Left ventricle myocardium inferior (tissue), 1 donor: ENCODE measurements at places on chromosomes 5 and 9. TPM values are rescaled to one million over a fixed set of nuclear protein-coding genes. Genes with fewer than 3 reads are reported as not detected.

DNA sequence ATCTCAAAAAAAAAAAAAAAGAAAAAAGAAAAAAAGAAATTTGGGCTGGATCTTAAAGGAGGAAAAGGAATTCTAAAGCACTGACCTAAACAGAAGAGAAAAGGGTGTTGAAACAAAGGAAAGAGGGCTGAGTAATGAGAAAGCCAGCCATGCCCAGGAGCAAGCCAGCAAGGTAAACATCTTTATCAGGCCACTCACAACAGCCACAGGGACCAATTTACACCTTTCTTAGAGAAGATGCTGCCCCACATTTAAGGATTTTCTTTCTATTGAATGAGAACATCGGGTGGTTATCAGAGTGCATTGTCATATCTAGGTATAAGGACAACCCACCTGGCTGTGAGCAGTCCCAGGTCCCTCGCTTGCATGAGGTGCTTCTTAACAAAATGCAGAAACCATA, 16.6 kb downstream of the LHFPL2 start:
- no peak for DNase-seq

DNA sequence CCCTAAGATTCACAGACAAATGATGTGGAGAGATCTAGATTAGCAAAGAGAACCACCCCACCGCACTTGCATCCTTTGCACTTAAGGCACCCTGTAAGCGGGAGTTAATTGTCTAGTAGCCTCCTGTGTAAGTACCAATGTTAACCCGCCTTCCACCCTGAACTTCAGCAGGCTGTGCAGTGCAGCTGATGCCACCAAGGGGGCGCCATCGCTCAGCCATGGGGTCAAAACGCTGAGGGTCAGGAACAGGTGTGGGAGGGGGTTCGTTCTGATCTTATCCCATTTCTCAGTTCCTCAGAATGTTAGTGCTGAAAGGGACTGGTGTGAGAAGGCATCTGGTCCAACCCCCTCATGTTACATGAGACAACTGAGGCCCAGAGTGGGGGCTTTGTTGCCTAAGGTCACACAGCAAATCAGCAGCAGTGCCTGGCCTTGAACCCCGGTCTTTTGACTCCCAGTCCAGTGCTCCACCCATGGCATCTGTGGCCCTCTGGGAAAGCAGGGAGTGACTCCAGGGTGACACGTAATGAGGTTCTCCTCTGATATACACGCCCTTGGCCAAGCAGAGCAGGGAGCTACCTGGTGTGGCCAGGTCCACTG, 57.3 kb downstream of the CYFIP2 start:
- no peak for DNase-seq

DNA sequence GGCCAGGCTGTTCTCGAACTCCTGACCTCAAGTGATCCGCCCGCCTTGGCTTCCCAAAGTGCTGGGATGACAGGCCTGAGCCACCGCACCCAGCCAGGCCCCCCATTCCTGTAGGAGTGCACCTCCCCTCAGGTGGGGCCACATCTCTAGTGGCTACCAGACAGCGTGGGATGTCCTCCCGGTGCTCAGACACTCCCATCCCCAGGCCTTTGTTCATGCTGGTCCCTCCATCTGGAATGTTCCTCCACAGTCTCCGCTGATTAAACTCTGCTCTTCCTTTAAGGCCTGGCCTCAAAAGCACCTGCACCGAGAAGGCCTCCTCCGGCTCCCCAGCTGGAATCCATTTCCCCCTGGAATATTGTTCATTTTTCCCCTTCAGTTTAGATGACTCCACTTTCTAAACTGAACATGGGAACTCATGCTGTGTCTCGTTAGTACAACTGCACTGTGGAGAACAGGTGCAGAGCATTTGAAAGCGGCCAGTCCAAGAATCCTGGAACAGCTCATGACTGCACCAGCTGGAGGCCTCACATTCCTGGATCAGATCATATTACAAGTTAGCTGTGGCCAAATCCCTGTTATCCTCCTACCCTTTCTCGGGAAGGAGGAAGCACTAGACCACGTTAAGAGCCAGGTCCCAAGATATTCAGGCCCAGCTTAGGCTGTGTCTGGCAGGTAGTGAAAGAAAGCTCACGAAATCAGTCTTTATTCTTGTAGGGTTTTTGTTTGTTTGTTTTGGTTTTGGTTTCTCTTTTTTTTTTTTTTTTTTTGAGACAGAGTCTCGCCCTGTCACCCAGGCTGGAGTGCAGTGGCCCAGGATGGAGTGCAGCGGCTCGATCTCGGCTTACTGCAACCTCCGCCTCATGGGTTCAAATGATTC, 10.8 kb upstream of the PRRC2B start:
- peak; percentile 46 for DNase-seq

DNA sequence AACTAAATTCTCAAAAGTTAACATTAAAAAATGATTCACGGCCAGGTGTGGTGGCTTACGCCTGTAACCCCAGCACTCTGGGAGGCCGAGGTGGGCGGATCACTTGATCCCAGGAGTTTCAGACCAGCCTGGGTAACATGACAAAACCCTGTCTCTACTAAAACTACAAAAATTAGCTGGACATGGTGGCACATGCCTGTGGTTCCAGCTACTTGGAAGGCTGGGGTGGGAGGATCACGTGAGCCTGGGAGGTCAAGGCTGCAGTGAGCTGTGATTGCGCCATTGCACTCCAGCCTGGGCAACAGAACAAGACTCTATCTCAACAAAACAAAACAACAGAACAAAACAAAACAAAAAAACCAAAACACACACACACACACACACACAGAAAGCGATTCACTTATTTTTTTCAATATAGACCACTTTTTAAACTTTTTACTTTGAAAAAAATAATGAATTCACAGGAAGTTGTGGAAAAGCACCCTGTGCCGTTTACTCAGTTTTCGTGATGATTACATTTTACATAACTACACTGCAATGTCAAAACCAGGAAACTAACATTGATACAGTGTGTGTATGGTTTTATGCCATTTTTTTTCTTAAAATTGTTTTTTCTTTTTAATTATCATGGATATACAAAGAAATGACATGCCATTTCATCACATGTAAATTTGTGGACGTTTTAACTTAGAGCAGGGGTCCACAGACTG, 73.7 kb downstream of the TENT4A start:
- no peak for DNase-seq

DNA sequence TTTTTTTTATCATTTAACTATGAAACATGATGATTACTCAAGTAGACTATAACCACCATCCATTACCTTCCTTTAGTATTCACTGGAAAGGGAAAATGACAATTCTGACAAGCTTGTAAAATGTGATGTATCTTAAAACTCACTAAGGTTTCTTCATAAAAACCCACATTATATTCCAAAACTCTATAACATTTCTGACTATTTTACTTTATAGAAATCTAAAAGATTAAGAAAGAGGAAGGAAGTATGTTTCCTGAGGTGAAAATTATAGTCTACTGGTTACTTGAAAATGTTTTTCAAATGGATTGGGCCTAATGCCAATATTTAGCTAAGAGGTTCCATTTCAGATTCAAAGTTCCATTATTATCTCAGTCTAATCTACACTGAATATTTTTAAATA, 1982.2 kb upstream of the C9orf72 start:
- no peak for DNase-seq

DNA sequence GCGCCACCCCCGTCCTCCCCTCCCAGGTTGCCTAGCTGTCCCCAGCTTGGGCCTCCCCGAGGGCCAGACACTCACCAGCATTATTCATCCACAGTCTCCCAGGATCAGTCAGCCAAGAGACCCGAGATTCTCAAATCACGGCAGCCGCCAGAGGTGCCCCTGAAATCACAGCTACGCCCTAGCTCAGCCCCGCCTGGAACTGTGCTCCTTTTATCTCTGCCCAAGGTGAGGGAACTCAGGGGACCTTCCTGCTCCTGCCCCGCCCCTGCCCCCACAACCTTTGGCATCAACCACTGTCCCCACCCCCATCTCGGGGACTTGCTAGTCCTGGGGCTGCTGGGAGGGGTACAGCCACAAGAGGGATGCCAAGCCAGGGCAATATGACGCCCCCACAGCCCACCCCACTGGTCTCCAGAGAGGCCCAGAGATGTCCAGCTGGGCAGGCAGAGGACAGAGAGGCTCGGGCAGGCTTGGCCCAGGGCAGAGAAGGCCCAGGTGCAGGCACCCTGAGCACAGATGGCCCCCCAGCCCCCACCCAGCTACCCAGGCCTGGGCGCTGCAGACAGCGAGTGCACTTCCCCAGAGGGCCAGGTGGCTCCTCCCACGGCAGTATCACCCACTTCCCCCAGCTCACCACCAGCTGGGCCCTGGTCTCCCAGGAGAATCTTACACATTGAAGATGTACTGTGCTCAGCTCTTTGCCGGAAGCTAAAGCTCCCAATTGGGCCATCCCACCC, at the start of gene FUT7:
TSS of gene FUT7 (minus strand) at position 185 of the 737 bp plus-strand sequence. CDS start at position 88, 97 bp downstream.
- no peak for DNase-seq

DNA sequence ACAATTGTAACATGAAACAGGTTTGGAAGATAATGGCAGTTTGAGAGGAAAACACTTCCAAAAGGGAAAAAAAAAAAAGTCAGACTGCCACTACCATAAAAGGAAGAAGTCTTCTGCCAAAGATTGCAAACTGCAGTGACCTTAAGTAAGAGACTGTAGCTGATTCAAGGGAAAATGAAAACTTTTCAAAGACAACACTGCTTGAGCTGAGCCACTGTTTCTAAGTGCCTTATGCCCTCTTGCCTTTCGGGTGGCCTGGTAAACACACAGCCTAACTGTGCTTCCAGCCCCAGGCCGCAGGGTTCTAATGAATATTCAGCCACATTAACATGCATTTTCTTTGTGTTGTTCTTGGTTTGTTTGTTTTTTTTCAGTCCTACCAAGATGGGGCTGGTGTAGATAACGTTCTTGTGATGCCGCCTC, 354.6 kb downstream of the BNC2 start:
- no peak for DNase-seq

DNA sequence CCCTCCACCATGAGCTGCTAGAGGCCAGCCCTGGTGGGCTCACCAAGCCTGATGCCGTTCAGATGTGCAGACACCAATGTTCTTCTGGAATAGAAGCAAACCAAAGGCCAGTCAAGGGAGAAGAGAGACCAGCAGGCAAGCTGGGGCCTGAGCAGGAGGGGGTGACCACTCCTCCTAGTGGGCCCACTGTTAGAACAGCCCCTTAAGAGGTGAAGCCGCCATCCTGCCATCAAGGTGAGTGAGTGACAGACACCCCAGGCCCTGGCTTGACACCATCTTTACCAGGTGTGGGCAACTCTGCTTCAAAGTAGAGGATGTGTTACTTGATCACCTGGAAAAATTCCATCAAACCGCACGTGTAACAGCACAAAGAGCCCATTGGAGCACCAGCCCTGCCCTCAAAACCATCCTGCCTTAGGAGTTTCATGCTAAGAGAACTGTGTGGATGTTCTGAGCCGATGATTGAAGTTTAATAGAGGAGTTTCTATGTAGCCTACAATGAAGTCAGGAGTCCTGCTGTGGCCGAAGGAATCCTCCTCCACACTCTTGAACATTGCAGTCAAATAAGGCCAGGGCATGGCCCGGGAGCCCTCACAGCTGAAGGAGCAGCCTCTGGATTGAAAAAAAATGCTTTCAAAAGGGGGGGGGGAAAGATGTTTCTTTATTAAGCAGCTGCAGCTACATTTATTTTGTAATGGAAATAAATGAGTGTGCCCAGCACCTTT, 20.8 kb downstream of the AMBP start:
- DNase-seq: no peak

DNA sequence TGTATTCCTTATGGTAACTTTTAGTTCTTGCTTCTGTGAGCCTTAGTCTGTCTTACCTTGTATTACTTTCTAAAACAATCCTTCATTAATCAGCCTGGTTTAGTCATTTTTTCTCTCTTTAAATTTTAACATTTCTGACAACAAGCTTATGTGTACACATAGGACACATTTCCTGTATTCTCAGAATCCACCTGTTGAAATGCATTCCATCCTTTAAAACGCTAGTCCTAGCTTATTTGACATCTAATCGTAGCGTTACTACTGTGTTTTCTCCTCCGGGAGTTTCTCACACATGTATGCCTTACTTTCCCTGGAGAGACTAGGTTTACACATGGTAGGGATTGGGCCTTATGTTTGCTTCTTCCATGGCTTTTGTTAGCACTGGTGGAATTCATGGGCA, 3.8 kb downstream of the TARS1 start:
- DNase-seq: no peak

DNA sequence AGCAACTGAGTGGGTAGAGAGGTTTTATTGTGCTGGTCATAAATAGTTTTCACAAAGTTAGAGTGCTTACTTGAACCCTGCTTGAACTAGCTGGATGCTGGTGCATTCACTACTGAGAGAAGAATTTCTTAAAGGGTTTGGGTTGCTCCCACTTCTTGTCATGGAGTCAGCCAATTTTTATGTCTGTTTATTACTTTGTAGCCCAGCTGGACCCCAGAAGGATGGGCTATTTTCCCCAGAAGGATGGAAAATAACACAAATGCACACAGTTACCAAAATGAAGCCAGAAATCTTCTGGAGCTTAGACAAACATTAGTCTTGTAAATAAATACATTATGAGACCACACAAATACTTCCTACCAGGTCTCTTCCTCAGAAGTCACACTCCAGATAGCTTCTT, 480.8 kb upstream of the TNC start:
- DNase-seq: no peak

GRCh38 chr9:16653491-16654399, 216.7 kb downstream of the BNC2 start:
- no peak for DNase-seq

GRCh38 chr5:120155873-120156272, 308.2 kb upstream of the PRR16 start:
- no peak for DNase-seq

DNA sequence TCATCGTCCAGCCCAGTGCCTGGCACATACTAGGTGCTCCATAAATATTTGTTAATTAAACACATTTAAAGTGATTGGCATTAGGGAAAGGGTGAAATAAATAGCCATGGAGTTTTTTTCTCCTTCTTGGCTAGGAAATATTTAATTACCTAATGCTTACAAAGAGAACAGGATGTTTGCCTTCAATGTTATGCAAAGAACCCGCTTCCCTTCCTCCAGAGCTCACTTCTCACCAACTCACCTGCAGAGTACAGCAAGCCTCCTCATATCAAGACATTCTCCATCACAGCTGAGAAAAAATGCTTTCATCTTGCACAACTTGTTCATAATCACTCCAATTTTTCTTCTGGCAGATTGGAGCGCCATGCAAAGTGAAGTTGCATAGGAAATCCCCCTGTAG, 161.7 kb upstream of the STK32A start:
- no peak for DNase-seq

Gene C9orf50
- total RNA-seq: not detected

Gene LCN1
- total RNA-seq: not detected

Gene NSMF
- total RNA-seq: 9.8 TPM

Gene DMGDH
- total RNA-seq: 2.4 TPM

Gene GRM6
- total RNA-seq: not detected

Gene LECT2
- total RNA-seq: not detected

Gene SAPCD2
- total RNA-seq: 0.25 TPM

Gene GCNT4
- 0.27 TPM for total RNA-seq

Gene HRH2
- total RNA-seq: 47.7 TPM

Gene PCDHGC5
- 2.9 TPM for total RNA-seq

Gene GRXCR2
- total RNA-seq: 1.1 TPM

Gene KLF9
- total RNA-seq: 52.8 TPM

Gene HARS2
- 27.8 TPM for total RNA-seq
